Aorta (tissue), 5 donors: ENCODE measurements at places on chromosomes 2 and 18. TPM values are rescaled to one million over a fixed set of nuclear protein-coding genes. Genes with fewer than 3 reads are reported as not detected.

DNA sequence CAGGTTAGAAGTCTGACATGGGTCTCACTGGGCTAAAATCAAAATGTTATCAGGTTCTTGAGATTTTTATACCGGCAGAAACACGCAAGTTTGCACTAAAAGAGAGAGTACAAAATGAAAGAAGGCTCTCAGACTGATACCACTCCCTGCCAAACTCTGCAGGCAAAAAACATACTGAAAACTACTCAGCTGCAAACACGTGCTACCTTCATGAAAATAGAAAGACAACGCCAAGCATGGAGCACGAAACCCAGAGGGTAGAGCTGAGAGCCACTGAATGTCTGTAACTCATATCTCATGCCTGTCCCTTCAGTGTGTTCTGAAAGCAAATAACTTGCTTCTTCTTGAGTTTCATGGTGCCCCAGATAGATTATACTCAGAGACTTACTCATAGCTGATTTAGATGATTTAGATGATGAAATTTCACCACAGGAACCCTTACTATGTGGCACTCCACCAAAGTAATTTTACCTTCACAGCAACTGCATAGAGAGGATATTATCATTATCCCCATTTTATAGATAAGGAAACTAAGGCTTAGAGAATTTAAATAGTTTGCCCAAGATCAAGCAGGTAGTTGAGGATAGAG lies 313.0 kb upstream of the SLC39A10 start:
- DNase-seq = no peak
- H3K27me3 ChIP-seq = no peaks in the 10 kb centered on the region
- no peaks in the 10 kb centered on the region for H3K4me1 ChIP-seq
- no peak overlapping the region for H3K4me3 ChIP-seq
- no peak overlapping the region for H3K27ac ChIP-seq

- no peaks in the 10 kb centered on the region for H3K27me3 ChIP-seq
- no peaks in the 10 kb centered on the region for H3K4me1 ChIP-seq
- no peak for DNase-seq
Measured at GRCh38 chr2:63003351-63003750, 47.3 kb upstream of the OTX1 start.

DNA sequence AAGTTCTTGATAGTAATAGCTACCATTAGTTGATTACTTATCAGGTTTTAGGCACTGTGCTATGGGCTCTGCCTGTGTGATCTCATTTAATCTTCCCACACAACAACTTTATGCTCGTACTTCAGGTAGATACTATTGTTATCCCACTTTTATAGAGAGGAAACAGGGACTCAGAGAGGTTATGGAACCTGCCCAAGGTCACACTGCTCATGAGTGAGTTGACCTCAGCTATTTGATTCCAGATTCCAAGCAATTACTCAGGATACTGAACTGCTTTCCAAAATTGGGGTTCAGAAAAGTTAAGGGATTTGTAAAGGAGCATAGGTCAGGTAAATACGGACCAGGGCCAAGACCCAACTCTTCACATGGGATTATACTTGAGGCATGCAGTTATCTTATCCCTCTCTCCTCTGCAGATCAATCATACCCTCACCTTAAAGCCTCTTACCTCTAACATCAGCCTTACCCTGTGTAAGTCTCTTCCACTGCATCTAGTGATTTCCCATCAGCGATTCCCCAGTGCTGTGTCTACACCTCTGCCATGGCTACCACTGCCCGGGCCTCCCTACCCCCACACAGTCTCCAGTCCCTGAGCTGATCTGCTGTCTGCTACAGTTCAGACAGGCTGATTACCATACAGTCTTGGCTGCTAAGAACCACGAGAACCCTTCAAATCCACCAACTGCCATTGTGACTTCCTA lies 74.4 kb downstream of the ANTXR1 start:
- peaks cover 10% of the 10 kb centered on the region for H3K4me1 ChIP-seq
- peak overlapping the region; percentile 83 for H3K27ac ChIP-seq
- no peak overlapping the region for H3K4me3 ChIP-seq
- no peaks in the 10 kb centered on the region for H3K27me3 ChIP-seq
- H3K36me3 ChIP-seq = peaks cover 4% of the 10 kb centered on the region

GRCh38 chr2:172073518-172073917 lies 11.8 kb upstream of the DLX1 start:
- H3K27me3 ChIP-seq = no peaks in the 10 kb centered on the region
- no peak overlapping the region for H3K27ac ChIP-seq
- no peaks in the 10 kb centered on the region for H3K36me3 ChIP-seq
- H3K4me1 ChIP-seq = no peaks in the 10 kb centered on the region

- peaks cover 5% of the 10 kb centered on the region for H3K36me3 ChIP-seq
- no peak for DNase-seq
- no peaks in the 10 kb centered on the region for H3K4me1 ChIP-seq
- H3K4me3 ChIP-seq = no peak overlapping the region
Measured at GRCh38 chr2:135676031-135676430, 65.6 kb upstream of the UBXN4 start.

DNA sequence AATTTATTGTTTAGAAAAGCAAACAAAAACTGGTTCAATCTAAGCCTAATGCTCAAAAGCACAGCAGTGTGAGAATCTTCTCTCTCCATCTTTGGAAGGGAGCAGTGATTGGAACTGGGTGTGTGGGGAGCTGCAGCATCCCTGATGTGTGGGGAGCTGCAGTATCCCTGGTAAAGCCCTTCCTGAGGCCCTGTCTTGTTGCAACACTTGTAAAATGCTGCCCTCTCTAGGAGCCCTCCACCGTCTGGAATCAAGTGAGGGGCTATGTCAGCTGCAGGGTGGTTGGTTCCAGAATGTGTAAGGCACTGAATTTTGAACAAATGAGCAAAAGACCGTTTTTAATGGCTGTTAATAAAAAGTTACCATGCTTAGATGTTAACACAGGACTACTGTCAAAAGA lies 147.7 kb upstream of the RAB12 start:
- H3K4me3 ChIP-seq = no peak overlapping the region
- DNase-seq = no peak
- H3K27ac ChIP-seq = no peak overlapping the region

GRCh38 chr18:76679945-76680344 lies 142.4 kb upstream of the ZNF236 start:
- no peaks in the 10 kb centered on the region for H3K27me3 ChIP-seq
- no peak overlapping the region for H3K27ac ChIP-seq
- no peak for DNase-seq
- no peaks in the 10 kb centered on the region for H3K36me3 ChIP-seq

DNA sequence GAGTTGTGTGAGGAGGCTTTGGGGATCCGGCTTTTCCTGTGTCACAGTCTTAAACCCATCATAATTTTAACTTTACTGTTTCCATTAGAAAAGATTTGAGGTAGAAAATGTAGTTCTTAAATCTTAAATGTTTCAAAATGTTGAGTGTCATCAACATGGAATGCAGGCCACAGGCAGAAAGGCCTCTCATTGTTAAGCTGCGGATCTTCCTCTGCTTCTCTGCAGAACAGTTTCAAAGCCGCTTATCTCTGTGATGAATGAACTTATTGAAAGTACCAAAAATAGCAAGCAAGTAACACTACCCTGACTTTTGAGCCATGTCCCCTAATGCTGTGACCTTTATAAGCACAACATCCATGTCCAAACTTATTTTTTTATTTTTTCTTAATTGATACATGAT lies 1645.8 kb downstream of the DPP10 start:
- H3K4me1 ChIP-seq = no peaks in the 10 kb centered on the region
- no peak overlapping the region for H3K27ac ChIP-seq
- H3K4me3 ChIP-seq = no peak overlapping the region
- no peaks in the 10 kb centered on the region for H3K36me3 ChIP-seq
- DNase-seq = no peak
- H3K27me3 ChIP-seq = no peaks in the 10 kb centered on the region

GRCh38 chr2:157325786-157326185 lies at the start of gene ERMN:
Gene ERMN (minus strand): TSS chr2:157325824. CDS start chr2:157325642, 182 bp downstream.
- H3K4me1 ChIP-seq = peaks cover 2% of the 10 kb centered on the region
- no peak for DNase-seq
- no peaks in the 10 kb centered on the region for H3K36me3 ChIP-seq
- no peaks in the 10 kb centered on the region for H3K27me3 ChIP-seq

GRCh38 chr2:37337620-37338280 lies 6.7 kb upstream of the QPCT start:
- no peak overlapping the region for H3K27ac ChIP-seq
- H3K36me3 ChIP-seq = no peaks in the 10 kb centered on the region
- H3K4me1 ChIP-seq = no peaks in the 10 kb centered on the region
- no peaks in the 10 kb centered on the region for H3K27me3 ChIP-seq

DNA sequence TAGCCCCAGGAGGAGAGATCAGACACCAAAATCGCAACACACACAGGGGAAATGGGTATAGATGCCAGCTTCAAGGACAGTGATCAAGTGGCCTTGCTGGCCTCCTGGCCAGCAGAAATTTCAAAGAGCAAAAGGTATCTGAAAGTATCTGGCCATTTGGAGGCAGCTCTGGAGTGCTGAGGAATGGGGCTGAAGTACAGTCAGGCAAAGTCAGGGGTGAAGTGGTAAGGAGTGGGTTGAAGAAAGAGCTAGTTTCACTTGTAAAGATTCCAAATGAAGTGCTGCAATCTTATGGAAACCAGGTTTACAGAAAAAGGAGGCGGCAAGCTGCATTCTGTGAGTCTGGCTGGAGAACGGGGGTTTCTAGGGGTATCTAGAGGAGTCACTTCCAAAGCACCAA lies 19.2 kb upstream of the PCBP1 start:
- H3K4me3 ChIP-seq = no peak overlapping the region
- H3K36me3 ChIP-seq = peaks cover 5% of the 10 kb centered on the region

GRCh38 chr2:203583701-203584100 lies 48.6 kb upstream of the RAPH1 start:
- no peaks in the 10 kb centered on the region for H3K36me3 ChIP-seq
- H3K27me3 ChIP-seq = no peaks in the 10 kb centered on the region
- peak; percentile 78 for DNase-seq
- peak overlapping the region; percentile 75 for H3K27ac ChIP-seq
- H3K4me1 ChIP-seq = peaks cover 8% of the 10 kb centered on the region

GRCh38 chr2:2270808-2271415 lies 60.2 kb downstream of the MYT1L start:
- no peak overlapping the region for H3K4me3 ChIP-seq
- H3K36me3 ChIP-seq = no peaks in the 10 kb centered on the region

- no peaks in the 10 kb centered on the region for H3K27me3 ChIP-seq
- no peak overlapping the region for H3K27ac ChIP-seq
- H3K4me3 ChIP-seq = no peak overlapping the region
- no peak for DNase-seq
Measured at GRCh38 chr2:48287976-48288375, 242.0 kb upstream of the STON1 start.

DNA sequence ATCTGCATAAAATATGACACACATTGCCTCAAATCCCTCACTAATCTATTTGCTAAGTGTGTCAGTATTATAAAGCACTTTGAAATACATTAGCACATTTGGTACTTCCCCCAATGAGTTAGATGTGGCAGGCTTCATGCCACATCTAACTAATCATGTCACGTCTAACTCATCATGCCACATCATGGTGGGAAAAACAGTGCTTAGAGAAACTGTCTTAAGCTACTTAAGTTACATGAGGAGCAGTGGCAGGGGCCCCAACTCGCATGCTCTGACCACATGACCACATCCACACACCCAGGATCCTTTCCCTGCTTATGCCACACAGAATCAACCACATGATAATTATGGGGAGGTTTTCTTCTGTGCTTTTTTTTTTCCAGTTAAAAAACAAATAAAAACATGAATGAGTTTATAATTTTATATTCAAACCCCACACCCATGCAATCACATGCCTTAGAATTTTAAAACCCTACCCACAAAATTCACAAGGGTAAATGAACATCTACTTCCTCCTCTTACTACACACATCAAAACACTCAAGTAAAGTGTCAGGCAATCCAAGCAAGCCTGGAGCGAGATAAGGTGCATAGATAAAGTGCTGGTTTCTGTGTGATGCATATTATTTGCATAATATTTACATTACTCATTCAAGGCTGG lies 1.6 kb downstream of the ABCA12 start:
- no peak overlapping the region for H3K4me3 ChIP-seq
- H3K27me3 ChIP-seq = no peaks in the 10 kb centered on the region
- no peak for DNase-seq

GRCh38 chr2:224263571-224264043 lies 138.3 kb downstream of the FAM124B start:
- H3K27ac ChIP-seq = no peak overlapping the region
- no peaks in the 10 kb centered on the region for H3K4me1 ChIP-seq
- no peak for DNase-seq
- no peak overlapping the region for H3K4me3 ChIP-seq
- no peaks in the 10 kb centered on the region for H3K27me3 ChIP-seq

DNA sequence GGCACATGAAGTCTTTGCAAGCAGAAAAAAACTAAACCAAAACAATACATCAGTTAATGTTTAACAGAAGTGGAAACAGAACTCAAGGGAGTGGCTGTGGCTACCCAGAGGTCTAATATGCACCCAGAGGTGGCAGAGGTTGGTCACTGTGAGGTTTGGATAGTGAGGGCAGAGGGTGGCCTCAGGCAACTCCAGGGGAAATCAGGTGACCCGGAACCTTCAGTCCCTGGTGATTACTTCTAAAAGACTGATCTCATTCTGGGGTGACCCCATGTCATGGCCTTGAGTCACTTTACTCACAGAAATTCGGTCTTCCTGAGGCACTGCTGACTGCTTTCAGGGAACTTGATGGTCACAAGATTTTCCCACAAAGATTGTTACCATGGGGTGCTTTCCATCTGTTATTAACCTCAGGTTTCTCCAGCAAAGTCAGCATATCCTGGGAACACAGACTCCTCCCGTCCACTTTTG lies 99.4 kb downstream of the TMEM17 start:
- H3K27me3 ChIP-seq = no peaks in the 10 kb centered on the region
- no peaks in the 10 kb centered on the region for H3K4me1 ChIP-seq

- H3K27ac ChIP-seq = no peak overlapping the region
- H3K4me1 ChIP-seq = peaks cover 4% of the 10 kb centered on the region
- H3K36me3 ChIP-seq = peaks cover 2% of the 10 kb centered on the region
- no peak for DNase-seq
- no peaks in the 10 kb centered on the region for H3K27me3 ChIP-seq
Measured at GRCh38 chr2:168089200-168089599, 158.2 kb downstream of the STK39 start.

DNA sequence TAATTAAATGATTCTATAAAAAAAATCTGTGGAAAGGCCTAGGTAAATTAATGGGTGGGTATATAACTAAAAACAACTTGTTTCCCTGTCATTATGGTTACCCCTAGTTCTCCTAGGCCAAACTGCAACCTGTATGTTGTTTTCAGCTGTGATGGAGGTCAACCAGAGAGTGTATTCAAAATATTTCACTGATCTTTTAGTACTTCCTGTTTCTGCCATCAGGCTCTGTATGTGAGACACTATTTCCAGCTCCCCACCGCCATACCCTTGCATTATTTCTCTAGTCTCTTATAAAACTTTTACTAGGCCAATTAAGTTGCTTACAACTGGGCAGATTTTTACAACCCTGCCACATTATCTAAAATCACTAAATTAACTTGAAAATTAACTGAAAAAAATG lies 21.0 kb upstream of the CDKL4 start:
- H3K27me3 ChIP-seq = no peaks in the 10 kb centered on the region
- H3K4me3 ChIP-seq = no peak overlapping the region
- H3K27ac ChIP-seq = no peak overlapping the region
- H3K4me1 ChIP-seq = no peaks in the 10 kb centered on the region
- DNase-seq = no peak

- H3K4me3 ChIP-seq = peak overlapping the region; percentile 1
- no peaks in the 10 kb centered on the region for H3K27me3 ChIP-seq
- no peak for DNase-seq
Measured at GRCh38 chr2:100924520-100925451, 77.3 kb upstream of the RPL31 start.

Gene LRRTM1
- total RNA-seq = 0.19 TPM

Gene DTNB
- 16.8 TPM for total RNA-seq

Gene REG3A
- 4.1 TPM for total RNA-seq

Gene CD8A
- total RNA-seq = 2.9 TPM

Gene EFR3B
- total RNA-seq = 1.3 TPM

Gene FBXO41
- total RNA-seq = 3.3 TPM
